ENCODE measurements at places on chromosomes 7 and 10. TPM values are rescaled to one million over a fixed set of nuclear protein-coding genes. Genes with fewer than 3 reads are reported as not detected.

Gene SKIDA1
- total RNA-seq, result 5.4 TPM

Gene DIP2C
- total RNA-seq, result 13.9 TPM

Gene MARVELD1
- total RNA-seq, result 6.2 TPM

Gene KLLN
- total RNA-seq, result 0.17 TPM

Gene GFRA1
- 5.1 TPM for total RNA-seq

Gene C10orf90
- total RNA-seq, result not detected

Gene CCL24
- total RNA-seq, result not detected

Gene STAG3
- 0.60 TPM for total RNA-seq

Gene CC2D2B
- total RNA-seq, result 0.17 TPM

Gene SPDYE5
- not detected for total RNA-seq

Gene ANKRD61
- under 0.01 TPM for total RNA-seq

Gene CNPY1
- total RNA-seq, result not detected

Gene BAMBI
- total RNA-seq, result 2.7 TPM
